Lung (tissue), 17 donors: ENCODE measurements at places on chromosomes 16 and 17. TPM values are rescaled to one million over a fixed set of nuclear protein-coding genes. Genes with fewer than 3 reads are reported as not detected.

DNA sequence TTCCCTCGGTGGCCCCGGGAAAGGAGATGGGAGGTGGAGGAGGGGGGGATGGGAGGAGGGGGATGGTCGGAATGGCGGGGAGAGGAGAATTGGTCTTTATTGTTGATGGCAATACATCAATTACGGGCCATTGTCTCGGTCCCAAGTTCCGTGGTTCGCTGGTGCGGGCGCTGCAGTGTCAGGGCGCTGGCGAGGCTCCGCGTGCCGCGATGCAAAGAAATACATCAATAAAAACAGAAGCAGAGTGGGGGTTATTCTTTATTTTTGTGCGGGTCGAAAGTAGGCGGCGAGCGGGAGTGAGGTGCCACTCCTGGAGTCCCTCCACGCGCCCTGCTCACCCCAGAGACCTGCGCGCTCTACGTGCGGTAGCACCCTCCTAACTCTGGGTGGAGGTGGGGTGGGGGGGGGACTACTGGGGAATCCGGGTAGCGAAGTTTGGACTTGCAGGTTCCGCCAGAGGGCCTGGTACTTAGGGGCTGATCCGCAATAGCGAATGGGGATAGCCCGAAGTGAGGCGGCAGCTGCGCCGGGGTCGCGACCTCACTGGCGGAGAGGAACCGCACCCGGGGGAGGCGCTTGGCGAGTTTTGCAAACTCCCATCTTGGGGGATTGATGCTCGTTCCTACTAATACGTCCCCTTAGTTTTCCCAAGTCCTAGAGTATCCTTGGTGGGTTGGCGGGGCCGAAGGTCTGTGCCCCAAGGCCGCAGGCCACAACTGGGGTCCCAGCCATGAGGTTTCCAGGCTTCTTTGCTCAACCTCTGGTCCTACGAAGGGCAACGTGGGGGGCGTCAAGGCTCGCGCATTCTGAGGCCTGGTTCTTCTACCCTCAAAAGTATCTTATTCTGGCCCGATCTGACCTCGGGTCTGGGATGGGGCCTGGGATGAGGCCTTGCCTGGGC lies 3.5 kb upstream of the SALL1 start:
- DNase-seq: peak; percentile 10
- no peak overlapping the region for H3K27ac ChIP-seq
- H3K36me3 ChIP-seq: no peaks in the 10 kb centered on the region
- peaks cover 84% of the 10 kb centered on the region for H3K27me3 ChIP-seq
- H3K4me3 ChIP-seq: no peak overlapping the region

DNA sequence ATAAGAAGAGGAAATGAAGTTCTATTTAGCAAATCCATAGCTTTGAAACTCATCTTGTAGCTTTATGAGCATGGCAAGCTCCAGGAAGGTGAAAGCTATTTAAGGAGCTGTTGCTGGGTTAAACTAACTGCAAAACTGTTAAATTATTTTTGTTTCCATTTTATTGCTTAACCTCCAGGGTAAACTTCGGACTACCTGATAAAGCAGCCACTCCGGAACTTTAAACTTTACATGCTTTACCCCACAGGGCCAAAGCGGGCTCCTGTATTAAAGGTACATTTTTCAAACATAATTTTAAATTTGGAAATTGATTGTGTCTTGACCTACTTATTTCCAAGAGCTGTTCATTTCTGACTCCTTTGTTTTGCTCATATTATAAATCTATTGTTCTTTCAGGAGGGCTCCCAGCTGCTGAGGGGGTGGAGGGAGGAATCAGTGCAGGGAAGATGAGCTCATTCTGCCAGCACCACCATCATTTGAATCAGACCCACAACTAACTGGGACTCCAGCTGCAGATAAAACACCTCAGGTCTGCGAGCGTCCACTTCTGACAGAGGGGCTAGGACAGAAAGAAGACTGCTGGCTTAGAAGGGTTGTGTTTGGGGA lies 157.9 kb downstream of the IRX3 start:
- H3K27me3 ChIP-seq: no peaks in the 10 kb centered on the region
- H3K27ac ChIP-seq: no peak overlapping the region
- no peak for DNase-seq
- H3K36me3 ChIP-seq: no peaks in the 10 kb centered on the region
- H3K4me1 ChIP-seq: no peaks in the 10 kb centered on the region

DNA sequence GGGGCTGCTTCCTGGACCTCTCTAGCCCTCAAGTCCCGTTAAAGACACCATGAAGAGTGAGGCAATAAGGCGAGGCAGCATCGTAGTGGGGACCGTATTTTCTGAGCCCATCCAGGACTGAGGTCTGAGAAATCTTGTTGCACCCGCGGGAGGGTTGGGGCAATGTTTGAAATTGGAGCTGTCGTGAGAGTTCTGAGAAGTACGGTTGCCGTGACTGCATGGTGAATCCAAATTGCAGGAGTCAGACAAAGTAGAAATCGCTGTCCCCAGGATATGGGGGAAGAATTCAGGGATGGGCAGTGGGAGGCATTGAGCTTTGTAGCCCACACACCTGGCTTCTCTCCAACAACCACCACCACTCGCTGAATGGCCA lies 42.0 kb upstream of the RPL38 start:
- no peak for DNase-seq
- H3K36me3 ChIP-seq: no peaks in the 10 kb centered on the region
- H3K27me3 ChIP-seq: no peaks in the 10 kb centered on the region

- no peak overlapping the region for H3K4me3 ChIP-seq
- no peaks in the 10 kb centered on the region for H3K36me3 ChIP-seq
- DNase-seq: peak; percentile 66
- peak overlapping the region; percentile 79 for H3K27ac ChIP-seq
- peaks cover 12% of the 10 kb centered on the region for H3K4me1 ChIP-seq
These were observed 183.5 kb upstream of the SDK2 start for GRCh38 chr17:73827627-73828291.

DNA sequence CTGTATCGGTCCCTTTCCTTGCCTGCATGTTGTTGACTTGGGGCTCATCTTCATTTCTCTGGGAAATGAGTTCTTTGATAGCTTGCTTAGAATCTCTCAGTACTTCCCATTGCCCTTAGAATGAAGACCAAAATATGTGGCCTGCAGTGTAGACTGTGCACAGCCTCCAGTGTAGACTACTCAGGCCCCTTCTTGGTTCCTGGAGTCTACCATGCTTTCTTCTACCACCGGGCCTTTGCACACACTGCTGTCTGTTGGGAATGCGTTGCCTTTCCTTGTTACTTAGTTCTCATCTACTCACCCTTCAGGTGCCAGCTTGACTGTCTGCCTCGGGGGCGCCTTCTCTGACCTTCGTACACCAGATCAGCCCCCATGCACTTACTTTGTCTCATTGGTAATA lies 82.0 kb downstream of the ABCC1 start:
- DNase-seq: no peak
- H3K4me1 ChIP-seq: no peaks in the 10 kb centered on the region
- H3K36me3 ChIP-seq: peaks cover 3% of the 10 kb centered on the region
- no peaks in the 10 kb centered on the region for H3K27me3 ChIP-seq
- no peak overlapping the region for H3K27ac ChIP-seq

- no peaks in the 10 kb centered on the region for H3K36me3 ChIP-seq
- peak overlapping the region; percentile 60 for H3K27ac ChIP-seq
- H3K27me3 ChIP-seq: no peaks in the 10 kb centered on the region
- DNase-seq: no peak
- no peaks in the 10 kb centered on the region for H3K4me1 ChIP-seq
These were observed 59.9 kb upstream of the ATF7IP2 start for GRCh38 chr16:10325783-10326543.

DNA sequence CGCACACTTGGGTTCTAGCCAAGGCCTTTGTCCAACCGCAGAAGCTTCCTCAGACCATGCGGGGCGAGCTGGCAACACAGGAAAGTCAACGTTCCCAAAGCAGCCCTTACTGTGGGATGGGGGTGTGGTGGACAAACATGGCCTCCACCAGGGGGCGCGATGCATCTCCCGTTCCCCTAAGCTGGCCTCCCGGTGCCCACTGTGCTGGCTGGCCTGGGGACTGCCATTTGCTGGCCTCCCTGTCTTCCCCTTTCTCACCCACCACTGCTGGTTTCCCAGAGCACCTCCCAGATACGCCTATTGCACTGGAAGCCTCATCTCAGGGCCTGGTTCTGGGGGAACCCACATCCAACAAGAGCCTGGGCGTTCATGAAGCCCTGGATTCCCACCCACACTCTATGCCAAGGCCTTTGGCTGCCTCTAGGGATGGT lies 145.3 kb downstream of the IRF8 start:
- H3K36me3 ChIP-seq: no peaks in the 10 kb centered on the region
- H3K4me1 ChIP-seq: peaks cover 8% of the 10 kb centered on the region
- DNase-seq: peak; percentile 75
- H3K4me3 ChIP-seq: no peak overlapping the region

- H3K36me3 ChIP-seq: no peaks in the 10 kb centered on the region
- H3K27ac ChIP-seq: no peak overlapping the region
These were observed 3.5 kb downstream of the WDR81 start for GRCh38 chr17:1727876-1728630.

- H3K27ac ChIP-seq: no peak overlapping the region
- H3K36me3 ChIP-seq: no peaks in the 10 kb centered on the region
- H3K27me3 ChIP-seq: no peaks in the 10 kb centered on the region
- no peak for DNase-seq
These were observed 177.0 kb upstream of the IRX6 start for GRCh38 chr16:55146966-55147365.

DNA sequence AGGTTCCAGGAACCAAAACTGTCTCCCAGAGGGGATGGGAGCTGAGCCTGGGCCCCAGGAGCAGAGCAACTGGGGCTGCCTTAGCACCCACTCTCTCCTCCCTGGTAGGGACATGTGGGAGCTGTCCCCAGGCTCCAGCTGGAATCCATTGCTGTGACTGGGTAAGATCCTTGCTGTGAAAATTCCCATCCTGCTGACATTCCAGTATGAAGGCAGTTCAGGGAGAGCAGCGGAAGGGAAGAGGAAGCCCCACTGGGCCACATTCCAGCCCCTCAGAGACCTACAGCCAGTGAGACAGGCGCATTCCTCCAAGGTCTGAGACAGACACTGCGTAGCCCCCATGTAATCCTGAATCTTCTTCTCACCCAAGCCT lies 24.2 kb downstream of the MYO18A start:
- H3K4me1 ChIP-seq: peaks cover 7% of the 10 kb centered on the region
- peak; percentile 89 for DNase-seq
- H3K36me3 ChIP-seq: no peaks in the 10 kb centered on the region

- no peaks in the 10 kb centered on the region for H3K27me3 ChIP-seq
- H3K4me1 ChIP-seq: no peaks in the 10 kb centered on the region
- H3K27ac ChIP-seq: no peak overlapping the region
- H3K36me3 ChIP-seq: no peaks in the 10 kb centered on the region
- DNase-seq: no peak
- H3K4me3 ChIP-seq: no peak overlapping the region
These were observed 42.3 kb downstream of the WSB1 start for GRCh38 chr17:27336184-27336583.

DNA sequence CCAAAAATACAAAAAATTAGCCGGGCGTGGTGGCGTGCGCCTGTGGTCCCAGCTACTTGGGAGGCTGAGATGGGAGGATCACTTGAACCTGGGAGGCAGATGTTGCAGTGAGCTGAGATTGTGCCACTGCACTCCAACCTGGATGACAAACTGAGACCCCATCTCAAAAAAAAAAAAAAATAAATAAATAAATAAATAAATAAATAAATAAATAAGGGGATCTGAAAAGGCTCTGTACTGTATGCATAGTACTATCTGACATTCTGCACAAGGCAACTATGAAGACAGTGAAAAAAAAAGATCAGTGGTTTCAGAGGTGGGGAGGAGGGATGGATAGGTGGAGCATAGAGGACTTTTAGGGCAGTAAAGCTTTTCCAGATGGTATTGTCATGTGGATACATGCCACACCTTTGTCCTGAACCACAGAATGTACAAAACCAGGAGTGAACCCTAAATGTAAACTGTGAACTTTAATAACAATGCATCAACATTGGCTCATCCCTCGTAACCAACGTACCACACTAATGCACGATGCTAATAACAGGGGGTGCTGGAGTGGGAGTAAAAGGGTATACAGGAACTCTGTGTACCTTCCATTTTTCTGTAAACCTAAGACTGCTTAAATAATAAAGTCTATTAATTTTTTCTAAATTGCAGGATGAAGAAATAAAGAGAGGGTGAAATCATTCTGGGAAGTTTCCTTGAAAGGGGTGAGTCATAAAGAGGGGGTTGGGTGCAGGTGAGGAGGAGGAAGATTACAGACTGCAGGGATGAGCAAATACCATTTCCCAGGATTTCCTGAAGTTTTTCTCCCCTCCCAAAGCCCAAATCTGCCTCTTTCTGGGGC lies 155.8 kb upstream of the SDK2 start:
- H3K27me3 ChIP-seq: no peaks in the 10 kb centered on the region
- H3K4me3 ChIP-seq: no peak overlapping the region
- DNase-seq: no peak
- H3K27ac ChIP-seq: no peak overlapping the region
- no peaks in the 10 kb centered on the region for H3K4me1 ChIP-seq
- H3K36me3 ChIP-seq: no peaks in the 10 kb centered on the region

Gene SPATA22
- total RNA-seq: not detected

Gene ITGAD
- total RNA-seq: 0.43 TPM

Gene GSPT1
- 106 TPM for total RNA-seq

Gene PHAF1
- 36.1 TPM for total RNA-seq

Gene DNAH17
- 1.3 TPM for total RNA-seq

Gene DPEP3
- total RNA-seq: 0.40 TPM

Gene SCARF1
- 39.7 TPM for total RNA-seq

Gene SP6
- 2.5 TPM for total RNA-seq

Gene CNGB1
- total RNA-seq: 0.43 TPM
